Liver (tissue), 10 donors: ENCODE measurements at places on chromosomes 7 and 10. TPM values are rescaled to one million over a fixed set of nuclear protein-coding genes. Genes with fewer than 3 reads are reported as not detected.

TMEM139 gene
- polyA plus RNA-seq: 7.0 TPM

TMEM26 gene
- polyA plus RNA-seq: 0.31 TPM

HOXA10 gene
- polyA plus RNA-seq: 0.03 TPM

ITPRID1 gene
- polyA plus RNA-seq: not detected

LRRD1 gene
- not detected for polyA plus RNA-seq

REPIN1 gene
- 65.8 TPM for polyA plus RNA-seq

GRID1 gene
- polyA plus RNA-seq: 0.09 TPM

- peaks cover 15% of the 10 kb centered on the region for H3K4me1 ChIP-seq
- H3K27me3 ChIP-seq: no peaks in the 10 kb centered on the region
- peak overlapping the region; percentile 98 for H3K27ac ChIP-seq
- H3K36me3 ChIP-seq: no peaks in the 10 kb centered on the region
- peak overlapping the region; percentile 80 for H3K4me3 ChIP-seq
Measured at GRCh38 chr7:47580175-47580706, 1.7 kb downstream of the TNS3 start.

DNA sequence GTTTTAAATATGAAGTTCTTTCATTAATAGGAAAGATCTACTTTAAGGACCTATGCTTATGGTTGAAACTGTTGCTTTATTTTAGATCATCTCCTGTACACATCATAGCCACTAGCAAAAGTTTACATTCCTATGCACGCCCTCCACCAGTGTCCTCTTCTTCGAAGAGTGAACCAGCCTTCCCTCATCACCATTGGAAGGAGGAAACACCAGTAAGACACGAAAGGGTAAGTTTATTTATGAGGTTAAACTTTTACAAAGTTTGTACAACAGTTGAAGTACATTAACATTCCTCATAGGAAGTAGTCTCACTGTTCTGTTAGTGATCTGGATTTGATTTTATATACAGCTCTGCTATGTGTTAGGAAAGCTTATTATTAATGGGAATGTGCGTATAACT lies 16.9 kb downstream of the HBP1 start:
- DNase-seq: no peak
- no peaks in the 10 kb centered on the region for H3K27me3 ChIP-seq
- no peak overlapping the region for H3K27ac ChIP-seq
- no peaks in the 10 kb centered on the region for H3K4me1 ChIP-seq

- no peaks in the 10 kb centered on the region for H3K4me1 ChIP-seq
- H3K4me3 ChIP-seq: no peak overlapping the region
- no peak for DNase-seq
- H3K27me3 ChIP-seq: no peaks in the 10 kb centered on the region
- H3K36me3 ChIP-seq: no peaks in the 10 kb centered on the region
Measured at GRCh38 chr7:106629516-106629915, 31.4 kb downstream of the CCDC71L start.

DNA sequence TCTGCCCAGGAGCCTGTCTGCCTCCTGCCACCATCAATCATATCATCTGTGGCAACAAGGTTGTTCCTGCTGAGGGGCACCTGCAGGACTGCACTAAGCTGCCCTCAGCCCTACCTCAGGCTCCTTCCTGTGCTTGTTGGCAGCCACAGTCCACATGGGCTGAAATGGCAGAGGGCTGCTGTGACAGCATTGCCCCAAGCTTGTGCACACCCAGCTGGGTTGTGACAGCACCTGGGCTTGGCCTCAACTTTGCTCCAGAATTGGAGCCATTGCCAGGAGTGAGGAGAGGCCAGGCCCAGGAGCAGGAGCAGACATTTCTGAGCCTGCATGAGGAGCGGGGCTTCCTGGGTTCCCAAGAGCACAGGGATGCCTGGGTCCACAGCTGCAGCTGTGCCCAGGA lies 340.9 kb upstream of the CHRM2 start:
- H3K4me1 ChIP-seq: no peaks in the 10 kb centered on the region
- no peak overlapping the region for H3K4me3 ChIP-seq
- no peaks in the 10 kb centered on the region for H3K27me3 ChIP-seq
- H3K27ac ChIP-seq: no peak overlapping the region
- DNase-seq: no peak

GRCh38 chr10:3331187-3331586 lies 158.6 kb upstream of the PITRM1 start:
- H3K4me3 ChIP-seq: no peak overlapping the region
- H3K27me3 ChIP-seq: no peaks in the 10 kb centered on the region
- no peaks in the 10 kb centered on the region for H3K4me1 ChIP-seq

- no peaks in the 10 kb centered on the region for H3K4me1 ChIP-seq
- H3K27ac ChIP-seq: no peak overlapping the region
- no peaks in the 10 kb centered on the region for H3K27me3 ChIP-seq
Measured at GRCh38 chr10:94088926-94089381, 95.2 kb downstream of the PLCE1 start.

GRCh38 chr10:34587002-34587679 lies 228.0 kb downstream of the PARD3 start:
- H3K27me3 ChIP-seq: no peaks in the 10 kb centered on the region
- H3K4me1 ChIP-seq: peaks cover 5% of the 10 kb centered on the region
- no peak overlapping the region for H3K27ac ChIP-seq
- no peak overlapping the region for H3K4me3 ChIP-seq
- H3K36me3 ChIP-seq: no peaks in the 10 kb centered on the region
- DNase-seq: no peak

DNA sequence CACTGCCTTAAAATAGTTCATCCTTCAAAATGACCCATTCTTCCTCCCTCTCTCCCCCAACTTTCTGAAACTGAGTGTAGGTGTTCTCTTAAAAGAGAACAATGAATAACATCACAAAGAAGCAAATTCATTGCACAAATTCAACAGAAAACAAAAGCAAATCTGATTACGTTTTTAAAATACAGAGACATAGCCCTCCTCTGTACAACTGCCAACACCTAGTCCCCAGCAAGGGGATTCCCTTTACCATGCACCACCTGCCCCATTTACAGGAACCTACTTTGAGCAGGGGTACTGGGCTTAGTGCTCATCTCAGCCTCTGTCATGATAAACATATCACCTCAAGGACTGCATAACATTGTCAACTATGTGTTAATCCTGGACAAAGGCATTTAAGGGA lies 302.8 kb upstream of the AOAH start:
- DNase-seq: no peak
- no peak overlapping the region for H3K27ac ChIP-seq
- no peaks in the 10 kb centered on the region for H3K36me3 ChIP-seq
- H3K4me3 ChIP-seq: no peak overlapping the region
